ENCODE measurements at places on chromosomes 1 and 21. TPM values are rescaled to one million over a fixed set of nuclear protein-coding genes. Genes with fewer than 3 reads are reported as not detected.

OR2M3 gene
- total RNA-seq: not detected

OR2T35 gene
- not detected for total RNA-seq

FAM163A gene
- total RNA-seq: not detected

TLCD4 gene
- under 0.01 TPM for total RNA-seq

MYOG gene
- total RNA-seq: not detected

SYNC gene
- 19.5 TPM for total RNA-seq

WNT9A gene
- total RNA-seq: 0.29 TPM

TNFRSF8 gene
- 4.0 TPM for total RNA-seq

SASS6 gene
- total RNA-seq: 1.4 TPM

BSND gene
- not detected for total RNA-seq

VANGL2 gene
- total RNA-seq: not detected

B3GALT2 gene
- total RNA-seq: 0.53 TPM

TTC39A gene
- under 0.01 TPM for total RNA-seq

PLPP3 gene
- total RNA-seq: 4.9 TPM

ACTL8 gene
- not detected for total RNA-seq

TNNI3K gene
- total RNA-seq: 1.2 TPM

GUCA2A gene
- not detected for total RNA-seq

EDN2 gene
- total RNA-seq: not detected

RGS8 gene
- not detected for total RNA-seq

ALX3 gene
- total RNA-seq: not detected

TEX38 gene
- not detected for total RNA-seq

LIN28A gene
- not detected for total RNA-seq

LDLRAD1 gene
- not detected for total RNA-seq

RAB3B gene
- total RNA-seq: 9.2 TPM

LIX1L gene
- total RNA-seq: 34.0 TPM

RXFP4 gene
- not detected for total RNA-seq

DCAF6 gene
- total RNA-seq: 37.8 TPM

GJA9 gene
- total RNA-seq: not detected

VWA5B1 gene
- not detected for total RNA-seq

CFHR5 gene
- not detected for total RNA-seq

TIE1 gene
- total RNA-seq: 4.6 TPM

CRNN gene
- total RNA-seq: not detected

CCDC185 gene
- not detected for total RNA-seq

GBP7 gene
- total RNA-seq: not detected

TMEM81 gene
- 3.2 TPM for total RNA-seq

TMEM82 gene
- not detected for total RNA-seq

CXADR gene
- total RNA-seq: 3.5 TPM

ZNF678 gene
- total RNA-seq: 2.6 TPM

KRTAP20-4 gene
- not detected for total RNA-seq

SLC5A9 gene
- total RNA-seq: not detected

NPPA gene
- not detected for total RNA-seq

LCE2A gene
- total RNA-seq: not detected

STUM gene
- not detected for total RNA-seq

FOXO6 gene
- not detected for total RNA-seq

RHCE gene
- 0.53 TPM for total RNA-seq
